ENCODE measurements at places on chromosomes 5 and 9.

- DNase-seq = peak; percentile 47
Observed at GRCh38 chr9:841371-842209, at the start of gene DMRT1. TSS of gene DMRT1 (plus strand) at chr9:841697. CDS start at chr9:841839, 142 bp downstream.

- no peak for DNase-seq
Observed at GRCh38 chr5:66232706-66233445, 88.8 kb downstream of the SREK1 start.

DNA sequence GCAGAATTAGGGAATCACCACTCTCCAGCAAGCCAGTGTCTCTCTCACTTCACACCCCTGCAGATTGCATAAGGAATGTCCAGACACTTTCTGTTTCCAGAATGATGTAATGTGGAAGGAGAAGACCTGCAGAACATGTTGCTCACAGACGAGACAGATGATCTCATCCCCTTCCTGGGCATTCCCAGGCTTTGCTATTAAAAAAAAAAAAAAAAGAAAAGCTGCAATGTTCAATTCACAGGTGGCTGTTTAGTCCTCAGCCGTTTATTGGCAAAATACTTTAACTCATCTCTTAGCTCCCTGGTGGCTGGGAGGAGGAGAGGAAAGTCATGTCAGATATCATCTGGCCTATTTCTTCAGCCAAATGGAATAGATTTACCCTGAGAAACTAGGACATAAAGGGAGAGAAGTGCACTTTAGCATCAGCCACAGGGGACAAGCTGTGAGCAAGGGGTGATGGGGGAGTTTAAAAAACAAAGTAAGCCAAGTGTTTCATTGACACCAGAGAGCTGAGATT, 95.9 kb upstream of the TNC start:
- no peak for DNase-seq

- DNase-seq = no peak
Observed at GRCh38 chr9:71609448-71609830, 158.9 kb downstream of the CEMIP2 start.

DNA sequence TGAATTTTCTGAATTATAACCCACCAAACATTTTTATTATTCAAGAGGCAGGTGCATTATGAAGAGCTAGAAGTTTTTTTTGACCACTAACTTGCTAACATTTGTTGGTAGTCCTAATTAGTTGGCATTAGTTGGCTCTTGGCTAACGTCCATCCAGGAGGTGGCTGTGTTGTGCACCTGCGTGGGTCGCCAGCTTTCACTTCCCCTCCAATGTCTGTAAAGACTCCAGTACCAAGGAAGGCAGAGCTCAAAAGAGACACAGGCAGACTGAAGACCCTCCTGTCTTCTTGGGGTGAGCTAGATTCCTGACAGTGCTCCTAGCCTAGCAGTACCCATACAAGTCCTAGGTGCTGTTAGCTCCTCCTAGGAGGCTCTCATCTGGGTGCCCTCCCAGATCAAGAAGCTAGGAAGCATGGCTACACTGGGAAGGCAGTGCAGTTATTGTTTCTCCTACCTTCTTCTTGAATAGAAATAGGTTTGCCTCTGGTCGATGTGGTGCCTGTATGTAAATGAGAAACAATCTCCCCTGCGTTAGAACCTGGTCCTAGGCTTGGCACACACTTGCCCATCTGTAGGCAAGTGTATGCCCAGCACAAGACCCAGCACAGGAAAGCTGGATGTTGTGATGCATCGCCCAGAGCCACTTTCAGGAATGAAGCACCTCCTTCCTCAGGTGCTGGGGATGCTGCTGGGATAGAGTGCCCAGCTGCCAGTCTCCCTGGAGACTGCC, 190.9 kb downstream of the ICE1 start:
- DNase-seq = no peak

GRCh38 chr5:115419846-115420585, 123.6 kb upstream of the CCDC112 start:
- DNase-seq = no peak

- DNase-seq = no peak
Observed at GRCh38 chr9:14715102-14715501, 7.4 kb downstream of the CER1 start.

GRCh38 chr5:89168766-89169165, 285.8 kb upstream of the MEF2C start:
- DNase-seq = no peak

DNA sequence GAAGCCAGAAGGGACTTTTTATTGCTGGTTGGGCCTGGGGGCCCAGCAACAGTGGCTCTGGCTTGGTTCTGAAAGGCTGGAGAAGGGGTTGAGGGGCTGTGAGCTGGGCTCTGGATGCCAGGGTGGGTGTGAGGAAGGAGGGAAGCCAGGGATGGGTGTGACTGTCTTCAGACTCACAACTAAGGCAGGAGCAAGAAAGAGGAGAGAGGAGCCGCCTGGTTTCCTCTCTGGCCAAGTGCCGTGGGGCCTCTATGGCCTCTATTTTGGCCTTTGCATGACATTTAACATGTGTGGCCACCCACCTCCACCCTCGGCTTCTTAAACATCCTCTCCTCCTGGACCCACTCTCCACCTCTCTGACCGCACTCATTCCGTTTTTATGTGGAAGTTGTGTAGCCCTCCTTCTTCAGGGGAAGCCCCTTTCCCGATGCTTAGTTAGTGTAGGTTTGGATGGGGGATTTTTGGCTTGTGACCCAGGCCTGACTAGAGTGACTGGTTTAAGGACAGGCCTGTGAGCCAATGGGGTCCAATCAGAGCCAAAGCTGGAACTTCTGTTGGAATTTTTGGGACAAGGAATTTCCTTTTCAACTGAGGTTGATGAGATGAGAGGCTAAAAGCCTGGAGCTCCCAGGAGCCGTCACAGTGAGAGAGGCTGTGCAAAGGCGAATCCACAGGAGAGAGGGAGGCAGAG, 517.8 kb downstream of the CCDC171 start:
- DNase-seq = no peak

GRCh38 chr5:174945853-174946252, 221.5 kb downstream of the MSX2 start:
- DNase-seq = no peak

GRCh38 chr9:97601228-97601898, 31.8 kb downstream of the TSTD2 start:
- no peak for DNase-seq

DNA sequence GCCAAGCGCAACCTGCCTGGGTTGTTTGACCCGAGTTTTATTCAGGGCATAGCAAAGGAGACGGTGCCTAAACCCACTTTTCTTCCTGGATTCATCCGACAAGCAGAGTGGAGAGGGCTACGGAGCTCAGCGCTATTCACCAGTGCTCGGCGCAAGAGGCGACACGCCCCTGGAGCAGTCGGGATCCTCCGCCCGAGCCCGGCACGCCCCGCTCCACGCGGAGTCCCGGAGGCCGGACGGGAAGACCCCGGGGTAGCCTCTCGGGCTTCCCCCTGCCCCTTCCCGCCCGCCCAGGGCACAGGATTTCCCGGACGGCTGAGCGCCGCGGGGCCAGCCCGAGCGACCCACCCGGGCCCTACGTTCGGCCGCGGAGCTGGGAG, 427 bp downstream of the SERINC5 start:
- peak; percentile 44 for DNase-seq

DNA sequence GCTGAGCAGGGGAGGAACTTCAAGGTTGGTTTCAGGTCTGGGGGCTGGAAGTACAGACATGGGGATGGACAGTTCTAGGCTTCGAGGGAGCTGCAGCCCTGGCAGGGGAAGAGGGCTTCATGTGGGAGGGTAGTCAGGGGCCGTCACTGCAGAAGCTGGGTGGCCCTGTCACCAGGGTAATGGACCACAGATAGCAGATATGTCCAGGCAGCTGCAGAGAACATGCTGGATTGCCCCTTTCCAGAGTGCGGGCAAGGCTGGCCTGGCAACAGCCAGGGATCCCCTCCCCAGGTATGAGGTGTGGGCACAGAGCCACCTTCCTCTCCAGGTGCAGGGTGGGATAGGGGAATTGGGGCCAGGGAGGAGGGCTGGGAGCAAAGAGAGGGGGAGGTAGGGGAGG, 206.5 kb downstream of the GADD45G start:
- DNase-seq = no peak

DNA sequence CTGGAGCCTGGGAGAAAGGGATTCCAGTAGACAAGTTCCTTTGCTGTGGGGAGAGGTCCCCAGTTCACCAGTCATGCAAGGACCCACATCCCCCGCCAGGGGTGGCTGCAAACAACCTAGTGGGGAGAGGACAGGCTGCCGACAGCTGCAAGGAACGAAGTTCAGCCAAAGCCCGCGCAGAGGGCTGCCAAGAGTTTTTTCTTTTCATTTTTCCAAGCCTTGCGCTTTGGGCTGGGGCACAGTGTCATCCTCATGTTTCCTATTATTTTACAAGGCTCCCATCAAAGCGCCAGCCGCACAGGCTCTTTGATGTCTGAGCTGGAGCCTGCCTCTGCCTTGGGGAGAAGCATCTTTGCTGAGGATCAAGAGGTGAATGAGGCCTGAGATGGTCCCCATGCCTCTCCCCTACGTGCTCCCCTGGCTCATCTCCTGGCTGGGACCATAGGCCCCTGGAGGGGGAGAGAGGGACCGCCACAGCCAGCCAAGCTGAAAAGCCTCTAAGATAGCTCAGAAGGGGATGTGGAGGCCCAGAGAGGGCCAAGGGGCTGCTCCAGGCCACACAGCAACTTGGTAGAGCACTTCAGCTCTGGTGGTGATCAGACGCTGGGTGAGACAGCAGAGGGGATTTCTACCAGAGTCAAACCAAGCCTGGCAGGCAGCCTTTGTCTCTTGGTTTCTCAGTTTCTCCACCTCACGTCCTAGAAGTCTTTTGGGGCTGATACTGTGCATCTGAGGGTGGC, 50.4 kb upstream of the SYNPO start:
- DNase-seq = no peak

DNA sequence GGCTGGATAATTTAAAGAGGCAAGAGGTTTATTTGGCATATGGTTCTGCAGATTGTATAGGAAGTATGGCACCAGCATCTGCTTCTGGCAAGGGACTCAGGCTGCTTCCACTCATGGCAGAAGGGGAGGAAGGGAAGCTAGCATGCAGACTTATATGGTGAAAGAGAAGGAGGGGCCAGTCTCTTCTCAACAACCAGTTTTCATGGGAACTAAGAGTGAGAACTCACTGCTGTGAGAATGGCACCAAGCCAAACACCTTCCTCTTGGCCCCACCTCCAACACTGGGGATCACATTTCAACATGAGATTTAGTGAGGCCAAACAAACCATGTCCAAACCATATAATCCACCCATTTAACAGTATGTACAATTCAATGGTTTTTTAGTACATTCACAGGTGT, 113.3 kb upstream of the SHB start:
- DNase-seq = no peak

DNA sequence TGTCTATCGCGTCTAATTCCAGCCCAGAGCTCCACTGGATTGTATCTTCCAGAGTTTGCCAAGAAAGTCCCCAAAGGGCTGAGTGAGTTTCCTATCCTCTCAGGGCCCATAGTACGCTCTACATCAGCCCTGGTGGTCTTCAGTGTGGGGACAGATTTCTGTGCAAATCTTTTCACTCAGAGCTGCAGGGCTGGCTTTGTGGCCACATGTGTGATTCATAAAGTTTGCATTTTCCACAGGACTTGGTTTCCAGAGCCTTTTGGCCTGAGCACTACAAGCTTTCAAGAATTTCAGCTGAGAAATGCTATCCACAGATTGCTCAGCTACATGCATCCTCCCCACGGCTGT, 76.7 kb upstream of the CXCL14 start:
- no peak for DNase-seq

DNA sequence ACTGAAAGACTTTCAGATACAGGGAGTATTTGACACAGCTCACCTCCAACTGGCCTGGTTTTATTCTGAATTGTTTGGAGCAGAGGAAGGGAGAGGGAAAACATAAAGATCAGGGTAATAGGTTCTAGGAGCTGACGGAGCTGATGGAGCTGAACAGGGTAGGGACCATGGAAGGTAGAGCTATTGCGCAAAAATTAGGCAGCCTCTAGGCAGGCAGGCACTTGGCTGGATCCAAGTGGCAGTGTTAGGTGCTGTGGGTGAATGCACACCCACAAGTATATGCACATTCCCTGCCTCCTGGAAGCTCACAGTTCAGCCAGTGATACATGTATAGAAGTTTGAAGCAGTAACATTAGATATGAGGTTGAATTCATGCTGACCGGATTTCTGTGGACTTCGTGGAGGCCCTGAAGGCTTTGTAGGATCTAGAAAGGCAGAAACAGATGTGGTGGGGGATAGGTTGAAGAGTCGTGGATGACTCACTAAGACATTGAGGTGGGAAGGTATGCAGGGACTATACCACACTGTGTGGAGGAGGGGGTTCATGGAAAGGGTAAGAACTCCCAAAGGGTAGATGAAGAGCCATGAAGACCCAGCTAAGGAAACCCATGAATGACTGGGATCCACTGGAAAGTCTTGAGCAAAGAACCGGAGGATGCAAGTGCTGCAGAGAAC, 50.8 kb downstream of the WWC1 start:
- no peak for DNase-seq
